ENCODE measurements at places on chromosomes 1 and 21.

DNA sequence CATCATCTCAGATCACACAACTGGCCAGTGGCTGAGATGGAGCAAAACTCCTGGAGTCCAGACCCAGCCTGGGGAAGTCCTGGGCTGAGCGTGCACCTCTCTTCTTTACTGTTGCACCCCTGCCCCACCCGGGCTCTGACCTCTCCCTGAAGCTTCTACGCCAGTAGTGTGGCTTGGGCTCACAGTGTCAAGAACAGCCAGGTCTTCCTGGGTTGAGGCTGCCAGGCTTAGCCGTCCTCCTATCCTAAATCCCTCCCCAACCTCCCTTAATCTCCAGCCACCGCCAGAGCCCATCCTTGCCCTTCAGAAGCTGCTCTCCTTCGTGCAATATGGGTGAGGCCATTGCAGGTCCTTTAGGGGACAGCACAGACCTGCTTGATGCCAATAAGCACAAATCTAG is 399.2 kb upstream of the VAMP3 start:
- H3K27ac ChIP-seq = no peak overlapping the region
- H3K27me3 ChIP-seq = no peaks in the 10 kb centered on the region
- no peaks in the 10 kb centered on the region for H3K4me1 ChIP-seq
- DNase-seq = no peak

GRCh38 chr1:231139659-231140654 is 21.9 kb upstream of the TRIM67 start:
- H3K4me1 ChIP-seq = no peaks in the 10 kb centered on the region
- H3K4me3 ChIP-seq = no peak overlapping the region
- H3K36me3 ChIP-seq = no peaks in the 10 kb centered on the region
- DNase-seq = no peak
- H3K27me3 ChIP-seq = peaks cover 5% of the 10 kb centered on the region
- no peak overlapping the region for H3K27ac ChIP-seq

DNA sequence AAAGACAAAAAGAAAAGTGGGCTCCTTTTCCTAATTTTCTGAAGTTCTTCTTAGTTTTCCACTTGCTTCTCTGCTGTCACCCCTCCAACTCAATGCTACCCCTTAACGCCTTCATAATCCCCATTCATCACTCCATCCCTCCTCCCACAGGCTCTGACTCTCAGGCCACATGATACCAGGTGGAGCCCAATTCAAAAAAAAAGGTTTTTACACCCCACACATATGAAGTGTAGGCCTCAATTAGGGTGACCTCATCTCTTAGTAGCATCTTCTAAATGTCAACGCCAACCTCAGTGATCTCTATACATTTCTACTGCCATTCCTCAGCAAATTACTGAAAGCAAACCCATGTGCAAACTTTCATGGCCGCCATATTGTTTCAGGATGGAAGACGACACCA is 6.4 kb downstream of the SSBP3 start:
- no peak overlapping the region for H3K27ac ChIP-seq
- peaks cover 42% of the 10 kb centered on the region for H3K36me3 ChIP-seq
- H3K4me1 ChIP-seq = peaks cover 51% of the 10 kb centered on the region
- H3K4me3 ChIP-seq = no peak overlapping the region

DNA sequence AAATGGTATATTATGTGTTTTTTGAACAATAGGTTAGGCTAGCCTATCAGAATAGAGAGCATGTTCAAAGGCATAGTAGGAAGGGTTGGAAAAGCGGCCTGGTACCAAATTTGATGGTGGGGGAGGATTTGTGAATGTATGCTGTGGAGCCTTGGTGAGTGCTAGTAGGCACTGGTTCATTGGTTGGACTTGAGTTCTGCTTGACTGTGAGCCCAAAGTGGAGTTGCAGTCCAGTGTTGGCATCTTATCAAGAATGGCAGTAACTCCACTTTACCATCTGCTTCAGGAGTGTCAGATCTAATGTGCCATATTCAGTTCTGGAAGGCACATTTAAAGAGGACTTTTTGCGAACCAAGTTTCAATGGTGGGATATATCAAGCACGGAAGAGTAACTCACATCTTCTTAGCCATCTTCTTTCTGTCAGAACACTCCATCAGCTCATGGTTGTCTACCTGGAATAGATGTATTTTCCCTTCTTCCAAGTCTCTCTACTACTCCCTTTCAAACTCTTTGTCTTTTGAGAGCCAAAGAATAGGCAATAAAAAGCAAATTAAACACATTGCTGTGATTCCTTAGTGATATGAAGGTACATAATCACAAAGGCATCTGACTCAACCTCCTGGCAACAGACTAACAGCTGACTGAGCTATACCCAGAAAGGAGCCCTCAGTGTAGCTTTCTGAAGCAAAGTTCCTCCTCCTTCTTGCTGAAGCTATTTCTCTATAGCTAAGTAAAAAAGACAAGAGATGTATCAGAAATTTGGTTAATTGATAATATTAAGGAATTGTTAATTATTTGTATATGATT is 21.7 kb downstream of the LRRC8B start:
- DNase-seq = no peak
- H3K4me3 ChIP-seq = no peak overlapping the region
- H3K27ac ChIP-seq = no peak overlapping the region
- H3K4me1 ChIP-seq = peaks cover 32% of the 10 kb centered on the region
- no peaks in the 10 kb centered on the region for H3K27me3 ChIP-seq
- no peaks in the 10 kb centered on the region for H3K36me3 ChIP-seq

DNA sequence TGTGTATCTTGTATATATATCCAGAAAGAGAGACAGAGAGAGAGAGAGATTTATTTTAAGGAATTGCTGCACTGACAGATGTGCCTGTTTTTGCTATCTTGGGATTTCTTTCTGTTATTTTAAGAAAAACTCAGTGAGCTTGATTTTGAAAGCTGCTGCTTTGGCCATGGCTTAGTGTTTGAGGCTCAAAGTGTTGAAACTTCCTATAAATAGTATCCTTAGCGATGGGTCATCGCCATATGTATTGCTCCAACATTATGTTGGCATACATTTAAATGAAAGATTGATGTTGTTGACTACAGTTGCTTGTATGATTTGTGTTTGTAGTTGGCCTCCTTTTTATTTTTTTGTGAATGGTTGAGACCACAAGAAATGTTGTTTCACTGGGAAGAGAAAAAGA is 29.0 kb upstream of the NTPCR start:
- no peak for DNase-seq
- no peaks in the 10 kb centered on the region for H3K36me3 ChIP-seq
- H3K27ac ChIP-seq = no peak overlapping the region
- peaks cover 49% of the 10 kb centered on the region for H3K4me1 ChIP-seq
- no peaks in the 10 kb centered on the region for H3K27me3 ChIP-seq
- H3K4me3 ChIP-seq = no peak overlapping the region

DNA sequence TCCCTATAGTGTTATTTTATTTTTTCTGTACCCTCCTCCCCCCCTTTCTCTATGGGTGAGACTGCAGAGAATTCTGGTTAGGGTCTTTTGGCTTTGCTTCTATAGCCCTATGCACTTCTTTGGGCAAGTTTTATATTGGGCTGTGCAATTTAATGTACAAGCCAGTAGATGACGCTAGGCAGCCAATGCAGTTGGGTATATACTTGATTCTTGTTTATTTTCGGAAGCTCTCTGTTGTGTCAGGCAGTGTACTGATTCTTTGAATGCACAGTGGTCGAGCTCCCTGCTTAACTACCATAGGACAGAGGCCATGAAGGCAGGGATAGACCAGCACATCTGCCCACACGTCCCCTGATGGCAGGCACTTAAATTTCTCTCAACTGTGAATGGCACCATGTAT is 34.1 kb upstream of the GPR52 start:
- H3K27me3 ChIP-seq = no peaks in the 10 kb centered on the region
- no peak for DNase-seq
- H3K4me3 ChIP-seq = no peak overlapping the region
- no peaks in the 10 kb centered on the region for H3K36me3 ChIP-seq
- H3K27ac ChIP-seq = no peak overlapping the region

GRCh38 chr1:30410153-30410851 is 313.1 kb downstream of the MATN1 start:
- no peaks in the 10 kb centered on the region for H3K36me3 ChIP-seq
- no peak overlapping the region for H3K4me3 ChIP-seq
- DNase-seq = no peak
- H3K27me3 ChIP-seq = no peaks in the 10 kb centered on the region
- H3K27ac ChIP-seq = no peak overlapping the region

DNA sequence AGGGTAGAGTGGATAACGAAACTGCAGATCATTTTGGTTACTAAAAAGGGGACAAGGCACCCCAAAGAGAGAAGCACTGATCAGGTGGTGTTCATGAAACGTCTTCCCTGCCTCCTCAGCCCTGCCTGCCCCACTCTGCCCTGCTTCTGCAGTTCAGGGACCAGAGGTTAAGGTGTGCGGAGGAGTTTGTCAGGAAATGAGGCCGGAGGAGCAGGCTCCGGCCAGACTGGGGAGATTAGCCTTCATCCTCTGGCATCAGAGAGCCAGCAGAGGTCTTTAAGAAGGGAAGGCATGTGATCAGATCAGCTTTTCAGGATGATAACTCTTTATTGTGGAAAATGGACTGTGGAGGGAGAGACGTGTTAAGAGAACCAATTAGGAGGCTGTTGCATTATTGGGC is 291.9 kb upstream of the NR5A2 start:
- H3K27ac ChIP-seq = no peak overlapping the region
- H3K36me3 ChIP-seq = no peaks in the 10 kb centered on the region
- H3K4me1 ChIP-seq = no peaks in the 10 kb centered on the region
- DNase-seq = no peak
- no peaks in the 10 kb centered on the region for H3K27me3 ChIP-seq
- no peak overlapping the region for H3K4me3 ChIP-seq

DNA sequence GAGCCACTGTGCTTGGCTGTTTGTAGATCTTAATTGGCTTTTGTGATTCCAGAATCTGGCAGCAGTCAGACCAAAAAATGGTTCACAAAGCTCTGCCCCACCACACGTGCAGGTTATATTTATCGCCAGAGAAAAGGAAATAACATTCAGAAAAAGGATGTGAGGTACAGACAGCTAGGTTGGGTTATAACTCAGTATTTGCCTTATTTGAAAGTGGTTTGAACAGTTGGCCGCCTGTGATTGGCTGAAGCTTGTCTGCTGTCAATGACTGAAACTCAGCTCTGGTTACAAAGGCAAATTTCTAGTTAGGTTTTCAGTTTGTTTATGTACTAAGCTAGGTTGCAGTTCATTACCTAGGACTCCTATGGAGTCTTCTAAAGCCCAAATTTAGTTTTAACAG is 9.6 kb downstream of the SH3BGR start:
- no peak overlapping the region for H3K27ac ChIP-seq
- no peaks in the 10 kb centered on the region for H3K27me3 ChIP-seq
- H3K4me1 ChIP-seq = no peaks in the 10 kb centered on the region
- H3K36me3 ChIP-seq = no peaks in the 10 kb centered on the region

DNA sequence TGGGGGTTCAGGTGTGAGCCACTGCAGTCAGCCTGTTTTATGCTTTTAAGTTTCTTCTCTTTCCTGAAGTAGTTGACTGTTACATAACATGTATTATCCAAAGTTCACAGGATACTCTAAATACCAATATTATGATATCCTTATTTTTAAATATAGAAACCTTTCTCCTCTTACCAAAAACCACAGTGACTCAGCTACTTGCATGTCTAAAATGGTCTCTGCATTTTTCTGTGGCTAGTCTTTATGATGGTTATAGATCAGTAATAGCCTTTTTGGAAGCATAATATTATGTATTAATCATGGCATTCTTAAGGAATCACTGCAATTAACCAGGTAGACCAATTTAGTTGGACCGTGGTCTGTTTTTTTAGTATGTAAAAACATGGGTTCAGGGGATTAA is 210.8 kb upstream of the CACYBP start:
- H3K27ac ChIP-seq = no peak overlapping the region
- no peak for DNase-seq
- H3K4me1 ChIP-seq = no peaks in the 10 kb centered on the region
- no peaks in the 10 kb centered on the region for H3K27me3 ChIP-seq
- no peak overlapping the region for H3K4me3 ChIP-seq
- H3K36me3 ChIP-seq = no peaks in the 10 kb centered on the region

GRCh38 chr1:30903343-30904034 is 5.1 kb downstream of the SDC3 start:
- DNase-seq = no peak
- peaks cover 10% of the 10 kb centered on the region for H3K27me3 ChIP-seq
- H3K36me3 ChIP-seq = no peaks in the 10 kb centered on the region

GRCh38 chr1:64920941-64921589 is 45.3 kb downstream of the JAK1 start:
- H3K4me3 ChIP-seq = no peak overlapping the region
- no peak overlapping the region for H3K27ac ChIP-seq
- H3K27me3 ChIP-seq = no peaks in the 10 kb centered on the region

DNA sequence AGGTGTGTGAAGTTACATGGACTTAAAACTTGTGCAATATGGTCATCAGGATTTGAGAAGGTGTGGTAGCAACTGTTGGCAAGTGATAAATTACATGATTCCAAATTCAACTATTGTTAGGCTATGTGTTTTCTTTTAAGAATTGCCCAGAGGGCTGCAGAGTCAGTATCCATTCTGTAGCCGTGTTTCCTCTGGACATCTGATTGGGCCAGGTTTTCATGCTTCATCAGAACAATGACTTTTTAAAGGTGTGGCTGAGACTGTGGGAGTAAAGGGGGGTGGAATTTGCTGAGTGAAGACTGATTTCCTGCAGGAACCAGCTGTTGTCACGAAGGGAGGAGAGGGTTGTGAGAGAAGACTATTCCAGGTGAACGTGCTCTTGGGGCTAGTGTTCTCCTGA is 1.7 kb upstream of the HRNR start:
- no peak overlapping the region for H3K27ac ChIP-seq
- H3K4me3 ChIP-seq = no peak overlapping the region
- H3K27me3 ChIP-seq = no peaks in the 10 kb centered on the region
- H3K36me3 ChIP-seq = no peaks in the 10 kb centered on the region
- no peak for DNase-seq
